ENCODE measurements at places on chromosomes 4 and X.

DNA sequence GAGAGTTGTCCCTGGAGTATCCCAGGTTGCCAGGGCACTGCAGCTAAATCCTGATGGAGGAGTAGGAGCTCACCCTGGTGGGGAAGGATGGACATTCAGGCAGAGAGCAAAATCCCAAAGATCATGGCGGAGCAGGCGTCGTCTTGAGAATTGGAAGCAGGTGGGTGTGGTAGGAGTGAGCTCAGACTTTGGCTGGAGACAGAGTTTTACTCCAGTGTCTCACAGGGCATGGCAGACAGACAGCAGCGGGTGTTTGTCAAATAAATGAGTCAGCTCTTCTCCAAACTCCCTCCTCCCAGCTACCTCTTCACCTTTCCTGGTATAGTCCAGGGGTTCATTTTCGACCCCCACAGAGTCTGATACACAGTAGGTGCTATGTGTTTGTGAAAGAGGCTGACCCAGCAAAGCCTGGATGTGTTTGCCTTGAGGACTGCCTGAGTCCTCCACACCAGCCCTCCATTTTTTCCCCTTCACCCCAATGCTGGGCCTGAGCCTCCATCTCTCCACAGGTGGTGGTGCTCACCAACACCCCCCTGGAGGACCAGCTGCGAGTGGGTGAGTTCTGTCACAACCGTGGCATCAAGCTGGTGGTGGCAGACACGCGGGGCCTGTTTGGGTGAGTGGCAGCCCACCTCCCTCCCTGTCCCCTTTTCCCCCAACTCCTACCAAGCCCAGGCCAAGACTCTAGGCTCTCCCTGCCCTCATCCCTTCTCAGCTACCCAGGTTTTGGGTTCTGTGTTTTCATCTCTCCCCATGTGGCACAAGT lies 6.9 kb downstream of the UBA1 start:
- DNase-seq, result no peak

DNA sequence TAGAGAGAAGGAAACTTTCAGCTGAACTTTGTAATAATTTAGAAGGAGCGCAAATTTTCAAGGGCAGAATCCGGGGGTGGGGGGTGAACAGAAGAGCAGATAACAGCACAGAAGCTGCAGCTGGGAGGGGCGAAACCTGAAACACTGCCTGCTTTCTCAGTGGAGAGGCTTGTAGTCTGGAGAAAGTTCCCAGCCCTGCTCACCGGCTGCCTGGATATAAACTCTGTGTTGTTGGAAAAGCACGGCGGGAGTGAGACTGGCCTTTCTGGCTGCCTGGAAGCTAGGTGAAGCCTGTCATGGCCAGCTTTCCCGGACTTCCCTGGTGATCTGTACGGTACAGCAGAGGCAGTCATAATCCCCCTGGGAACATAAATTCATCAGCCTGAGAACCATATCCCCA lies 1352.1 kb upstream of the DIAPH2 start:
- no peak for DNase-seq

DNA sequence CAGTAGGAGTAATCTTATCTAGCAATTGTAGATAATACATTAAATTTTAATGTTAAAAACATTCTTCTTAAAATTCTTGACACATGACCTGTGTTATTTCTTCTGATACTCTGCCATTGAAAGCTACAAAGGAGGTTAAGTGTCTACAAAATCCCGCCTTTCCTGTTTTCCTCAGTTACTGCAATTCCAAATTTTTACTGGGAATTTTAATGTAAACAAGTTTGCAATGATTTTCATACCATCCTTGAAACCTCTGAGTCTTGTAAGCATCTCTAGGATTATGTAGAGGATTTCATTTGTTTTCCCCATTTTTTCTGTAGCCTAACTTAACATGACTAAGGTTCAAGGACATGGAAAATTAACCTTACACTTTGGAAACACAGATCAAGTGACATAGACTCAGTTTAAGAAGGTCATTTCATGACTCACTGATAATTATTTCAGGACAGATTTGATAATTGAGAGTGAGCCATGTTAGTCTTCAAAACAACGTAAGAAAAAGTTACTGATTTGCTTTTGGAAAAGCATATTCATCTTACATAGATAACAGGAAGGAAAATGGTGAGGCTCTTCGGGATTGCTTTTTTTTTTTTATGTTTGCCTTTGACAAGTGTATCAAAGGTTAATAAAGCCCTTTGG lies 39.6 kb upstream of the PDLIM5 start:
- DNase-seq, result no peak

GRCh38 chr4:10671366-10671765 lies 13.2 kb downstream of the CLNK start:
- no peak for DNase-seq

GRCh38 chr4:10181745-10182445 lies 65.3 kb upstream of the WDR1 start:
- no peak for DNase-seq

DNA sequence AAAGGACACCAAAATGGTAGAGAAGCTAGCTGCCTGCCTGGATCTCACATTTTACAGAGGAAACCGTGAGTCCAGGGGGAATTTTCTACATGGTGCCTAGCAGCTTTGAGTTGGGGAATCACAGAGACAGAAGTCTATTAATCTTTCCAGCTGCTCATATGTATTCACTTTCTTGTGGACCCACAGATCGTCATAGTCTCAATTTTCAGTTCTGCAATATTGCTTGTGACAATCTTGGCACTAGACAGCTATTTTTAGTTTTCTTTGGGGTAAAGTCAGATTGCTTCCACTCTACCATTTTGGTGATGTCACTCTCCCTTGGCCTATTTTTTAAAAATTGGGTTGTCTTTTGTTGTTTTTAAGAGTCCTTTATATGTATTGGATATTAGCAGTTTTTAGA lies 233.4 kb upstream of the STK26 start:
- no peak for DNase-seq

- DNase-seq, result no peak
Observed at GRCh38 chrX:108001218-108001814, 19.1 kb upstream of the TEX13B start.
